COR-L47 (cell line): ENCODE measurements at places on chromosomes 1 and 21.

DNA sequence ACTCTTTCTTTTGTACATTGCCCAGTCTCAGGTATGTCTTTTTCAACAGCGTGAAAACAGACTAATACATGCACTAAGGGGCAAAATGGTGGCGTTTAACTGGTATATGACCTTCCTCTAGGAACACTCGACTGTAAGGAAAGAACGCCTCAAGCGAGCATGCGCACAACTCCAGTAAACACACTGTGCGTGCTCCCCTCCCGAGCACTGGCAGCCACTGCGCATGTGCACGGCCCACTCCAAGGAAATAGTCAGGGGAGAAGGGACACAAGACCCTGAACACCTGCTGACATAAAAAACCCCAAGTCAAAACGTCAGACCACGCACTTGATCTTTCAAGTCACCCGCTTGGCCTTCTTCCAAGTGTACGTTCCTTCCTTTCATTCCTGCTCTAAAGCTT lies 173.5 kb downstream of the NPHP4 start:
- DNase-seq: no peak

- DNase-seq: no peak
These were observed 4.9 kb downstream of the TNFRSF25 start for GRCh38 chr1:6461051-6461530.

DNA sequence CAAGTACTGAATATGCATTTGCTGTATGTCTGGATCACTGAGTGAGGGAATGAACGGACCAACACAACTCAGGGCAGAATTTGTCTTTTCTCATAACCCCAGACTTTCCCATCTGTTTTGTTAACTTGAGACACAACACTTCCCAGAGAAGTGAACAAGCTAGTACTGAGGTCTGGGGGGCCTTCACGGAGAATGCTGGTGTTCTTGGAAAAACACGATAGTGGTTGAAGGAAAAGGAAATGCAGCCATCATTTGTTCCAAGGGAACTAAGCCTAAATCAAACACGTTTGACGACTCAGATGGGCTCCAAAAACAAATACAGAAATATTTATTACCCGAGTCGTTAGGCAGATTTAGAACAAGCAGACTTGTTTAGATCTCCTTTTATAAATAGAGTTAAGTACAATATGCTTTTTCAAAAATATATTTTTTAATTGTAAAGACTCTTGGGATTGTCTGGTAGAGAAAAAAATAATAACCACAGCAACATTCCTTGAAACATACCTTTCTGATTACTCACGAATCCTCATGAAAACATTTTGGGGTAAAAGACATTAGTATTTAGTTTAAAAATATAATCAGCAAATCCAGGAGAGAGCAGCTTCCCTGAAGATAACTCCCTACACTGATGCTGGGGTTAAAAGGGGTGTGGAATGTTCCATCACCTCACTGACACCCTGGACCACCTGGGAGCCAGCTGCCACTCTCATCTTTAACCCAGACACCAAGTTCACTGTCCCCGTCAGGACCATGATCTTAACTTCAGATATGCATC lies 427.7 kb upstream of the RUNX1 start:
- DNase-seq: no peak

DNA sequence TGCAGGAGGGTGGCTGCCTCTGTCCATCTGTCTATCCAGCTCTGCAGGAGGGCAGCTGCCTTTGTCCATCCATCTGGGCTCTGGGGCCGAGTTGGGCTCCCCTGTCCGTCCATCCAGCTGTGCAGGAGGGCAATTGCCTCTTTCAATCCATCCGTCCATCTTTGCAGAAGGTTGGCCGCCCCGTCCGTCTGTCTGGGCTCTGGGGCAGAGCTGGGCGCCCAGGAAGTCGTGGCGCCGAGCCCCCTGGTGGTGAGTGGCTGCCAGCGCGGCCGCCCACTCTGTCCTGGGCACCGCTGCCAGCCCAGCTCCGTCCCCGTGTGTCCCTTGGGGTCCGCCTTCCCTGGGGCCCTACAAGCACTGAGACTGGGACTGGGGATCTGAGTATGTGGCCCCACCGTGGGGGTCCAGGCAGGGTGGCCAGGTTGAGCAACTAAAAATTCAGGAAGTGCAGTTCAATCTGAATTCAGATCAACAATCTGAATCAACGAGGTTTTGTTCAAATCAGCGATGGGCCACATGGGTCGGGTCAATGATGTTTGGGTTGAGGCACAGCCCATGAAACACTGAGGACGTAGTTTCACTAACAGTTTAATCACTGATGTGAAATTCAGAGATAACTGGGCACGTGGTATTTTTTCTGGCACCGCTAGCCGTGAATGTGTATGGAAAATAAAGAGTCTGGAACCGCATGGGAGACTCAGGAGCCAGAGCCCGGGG lies 99.1 kb upstream of the ACTRT2 start:
- no peak for DNase-seq

- no peak for DNase-seq
These were observed 85.9 kb downstream of the TNFSF18 start for GRCh38 chr1:172964864-172965263.

DNA sequence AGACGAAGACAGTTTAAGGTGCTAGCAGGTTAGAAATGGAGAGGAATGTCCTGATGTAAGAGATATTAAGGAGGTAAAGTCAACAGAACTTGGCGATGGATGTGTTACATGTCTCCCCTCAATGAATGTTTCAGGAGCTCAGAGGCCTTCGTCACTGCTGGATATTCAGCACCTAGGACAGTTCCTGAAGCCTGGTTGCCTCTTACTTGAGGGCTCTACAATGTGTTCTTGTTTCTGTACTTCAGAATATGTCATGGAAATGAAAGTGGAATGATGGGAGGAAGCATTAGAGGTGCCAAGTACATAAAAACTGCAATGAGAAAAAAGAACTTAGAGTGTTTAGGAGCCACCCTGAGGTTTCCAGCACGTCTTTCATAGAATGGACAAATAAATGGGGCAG lies 17.7 kb downstream of the TNR start:
- no peak for DNase-seq

DNA sequence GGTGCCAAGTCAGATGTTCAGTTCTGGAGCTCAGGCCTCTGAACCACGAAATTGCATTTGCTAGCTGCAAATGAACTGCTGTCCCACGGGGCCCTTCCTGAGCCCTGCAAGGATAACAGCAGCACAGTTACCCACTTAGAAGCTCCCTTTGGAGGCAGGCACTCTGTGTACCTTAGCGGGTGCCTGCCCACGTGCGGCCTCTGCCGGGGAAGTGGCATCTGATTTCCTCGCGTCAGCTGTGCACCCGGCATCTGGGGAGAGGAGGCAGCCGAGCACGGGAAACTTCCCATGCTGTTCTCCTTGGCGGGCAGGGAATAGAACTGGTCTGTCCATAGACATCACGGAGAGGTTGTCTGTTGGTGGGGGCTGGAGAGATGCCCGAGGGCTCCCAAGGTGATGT lies 148.0 kb upstream of the C1orf174 start:
- no peak for DNase-seq

- DNase-seq: no peak
These were observed 78.5 kb downstream of the FHAD1 start for GRCh38 chr1:15325375-15326085.

DNA sequence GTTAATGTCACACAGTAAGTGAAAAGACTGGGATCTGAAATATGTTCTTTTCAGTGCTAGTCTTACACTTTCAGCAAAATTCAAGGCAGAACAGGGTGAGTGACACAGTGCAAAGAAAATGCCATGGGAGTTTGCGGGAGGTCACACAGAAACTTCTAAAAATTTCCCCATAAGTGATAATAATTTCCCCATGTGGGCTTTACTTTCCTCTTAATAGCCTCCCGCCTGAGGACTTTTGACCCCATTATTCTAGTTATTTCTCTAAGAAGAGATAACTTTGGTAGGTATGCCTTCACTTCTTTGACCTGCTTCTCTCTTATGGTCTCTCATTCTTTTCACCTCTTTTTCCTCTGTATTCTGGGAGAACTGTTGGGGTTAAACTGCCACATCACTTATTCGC lies 8.1 kb upstream of the DNAH14 start:
- DNase-seq: no peak

DNA sequence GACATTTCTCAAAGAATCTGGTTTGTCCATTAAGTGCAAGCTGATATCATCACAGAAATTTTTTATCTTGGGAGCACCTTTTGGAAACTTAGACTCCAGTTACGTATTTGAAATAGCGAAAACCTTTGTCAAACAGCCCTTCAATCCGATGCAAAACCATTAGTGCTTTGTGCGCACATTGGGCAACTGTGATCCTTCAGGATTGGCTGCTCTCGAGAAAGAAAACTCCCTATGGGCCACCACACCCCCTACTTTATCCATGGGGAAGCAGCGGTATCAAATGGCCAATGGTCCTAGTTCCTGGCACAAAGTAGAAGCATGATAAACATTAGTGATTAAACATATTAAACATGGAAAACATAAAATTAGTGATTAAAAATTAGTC lies 16.0 kb upstream of the CD55 start:
- no peak for DNase-seq

- DNase-seq: no peak
These were observed 20.0 kb upstream of the SYDE2 start for GRCh38 chr1:85220756-85221201.
